Endodermal cell (in vitro differentiated cells): ENCODE measurements at places on chromosomes 16 and 17.

DNA sequence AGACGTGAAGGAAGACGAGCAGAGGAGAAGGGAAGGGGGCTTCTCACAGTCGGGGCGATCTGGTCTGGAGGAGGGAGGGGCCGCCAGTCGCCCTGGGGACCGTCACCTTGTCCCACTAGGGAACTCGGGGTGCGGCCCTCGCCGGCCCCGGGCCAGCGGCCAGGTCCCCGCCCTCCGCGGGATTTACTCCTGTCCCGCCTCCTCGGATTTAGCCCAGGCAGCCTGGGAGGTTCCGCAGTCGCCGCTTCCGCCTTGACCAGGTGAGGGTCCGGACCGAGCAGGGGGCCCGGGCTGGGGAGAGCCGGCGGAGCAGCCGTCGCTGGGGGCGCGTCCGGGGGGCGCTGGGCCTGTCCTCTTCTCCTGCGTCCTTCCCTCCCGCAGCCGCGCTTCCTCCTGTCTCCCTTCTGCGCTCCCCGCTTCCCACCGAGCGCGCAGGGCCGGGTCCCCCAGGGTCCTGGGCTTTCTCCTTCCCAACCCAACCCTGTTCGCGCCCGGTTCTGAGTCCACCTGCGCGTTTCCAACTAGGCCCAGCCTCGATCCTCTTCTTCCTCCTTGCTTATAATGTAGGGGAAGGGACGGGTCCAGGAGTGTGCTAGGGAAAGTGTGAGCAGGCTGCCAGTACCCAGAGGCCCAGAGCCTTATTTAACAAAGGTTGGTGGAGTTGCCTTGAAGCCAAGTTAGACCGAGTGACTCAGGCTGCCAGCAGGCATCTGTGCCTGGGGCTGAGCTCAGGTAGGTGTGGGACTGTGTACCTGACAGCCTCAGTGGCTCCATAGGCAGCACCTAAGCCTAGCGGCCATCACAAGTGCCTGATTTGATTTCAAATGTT is at the start of gene TNK1:
Gene TNK1 (plus strand): TSS at position 235 of the 829 bp plus-strand sequence. CDS start 1,838 bp downstream, outside the sequence.
- peak; percentile 87 for DNase-seq

GRCh38 chr17:16287563-16288027 is 65.7 kb downstream of the CENPV start:
- no peak for DNase-seq

- DNase-seq: no peak
Measured at GRCh38 chr16:70711211-70712031, 25.6 kb upstream of the MTSS2 start.

GRCh38 chr16:3501783-3502400 is 1.1 kb downstream of the CLUAP1 start:
- DNase-seq: no peak

GRCh38 chr17:57109393-57110151 is 24.5 kb downstream of the AKAP1 start:
- DNase-seq: peak; percentile 83

DNA sequence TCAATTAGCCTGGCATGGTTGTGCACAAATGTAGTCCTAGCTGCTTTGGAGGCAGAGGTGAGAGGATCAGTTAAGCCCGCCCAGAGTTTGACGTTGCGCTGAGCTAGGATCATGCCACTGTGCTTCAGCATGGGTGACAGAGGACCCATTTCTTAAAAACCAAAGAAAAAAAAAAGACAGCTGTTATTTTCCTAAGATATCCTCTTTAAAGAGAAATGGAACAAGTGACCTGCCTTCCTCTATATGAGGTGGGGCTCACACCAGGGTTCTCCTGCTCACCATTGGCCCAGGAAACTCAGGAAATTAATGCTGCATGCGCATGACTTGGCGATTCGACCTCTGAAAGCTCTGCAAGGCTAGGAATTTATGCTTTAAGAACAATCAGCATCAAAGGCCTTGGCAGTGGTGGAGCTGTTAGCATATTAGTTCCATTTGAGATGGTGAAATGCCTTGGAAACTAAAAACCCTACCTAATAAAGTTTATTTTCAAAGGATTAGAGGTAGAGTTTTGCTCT is 108.3 kb downstream of the RBFOX1 start:
- peak; percentile 62 for DNase-seq

DNA sequence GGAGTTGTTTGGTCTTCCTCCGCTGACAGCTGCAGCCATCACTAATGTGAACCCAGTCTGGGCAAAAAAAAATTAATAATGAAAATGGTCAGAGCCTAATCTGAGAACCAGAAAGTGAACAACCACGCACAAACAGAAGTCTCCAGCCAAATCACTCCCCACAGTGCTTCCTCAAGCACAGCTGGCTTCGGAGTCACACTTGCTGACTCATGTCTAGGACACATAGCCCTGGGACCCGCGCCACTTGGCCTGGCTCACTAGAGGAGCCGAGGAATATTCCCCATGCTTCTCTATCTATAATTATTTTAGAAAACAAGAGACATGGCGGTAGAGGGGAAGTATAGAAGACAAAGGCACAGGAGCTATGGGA is 109.1 kb downstream of the ZFHX3 start:
- no peak for DNase-seq

GRCh38 chr16:84557504-84557903 is 53.0 kb upstream of the MEAK7 start:
- no peak for DNase-seq

- DNase-seq: no peak
Measured at GRCh38 chr17:63444457-63444856, 1.6 kb downstream of the CYB561 start.

DNA sequence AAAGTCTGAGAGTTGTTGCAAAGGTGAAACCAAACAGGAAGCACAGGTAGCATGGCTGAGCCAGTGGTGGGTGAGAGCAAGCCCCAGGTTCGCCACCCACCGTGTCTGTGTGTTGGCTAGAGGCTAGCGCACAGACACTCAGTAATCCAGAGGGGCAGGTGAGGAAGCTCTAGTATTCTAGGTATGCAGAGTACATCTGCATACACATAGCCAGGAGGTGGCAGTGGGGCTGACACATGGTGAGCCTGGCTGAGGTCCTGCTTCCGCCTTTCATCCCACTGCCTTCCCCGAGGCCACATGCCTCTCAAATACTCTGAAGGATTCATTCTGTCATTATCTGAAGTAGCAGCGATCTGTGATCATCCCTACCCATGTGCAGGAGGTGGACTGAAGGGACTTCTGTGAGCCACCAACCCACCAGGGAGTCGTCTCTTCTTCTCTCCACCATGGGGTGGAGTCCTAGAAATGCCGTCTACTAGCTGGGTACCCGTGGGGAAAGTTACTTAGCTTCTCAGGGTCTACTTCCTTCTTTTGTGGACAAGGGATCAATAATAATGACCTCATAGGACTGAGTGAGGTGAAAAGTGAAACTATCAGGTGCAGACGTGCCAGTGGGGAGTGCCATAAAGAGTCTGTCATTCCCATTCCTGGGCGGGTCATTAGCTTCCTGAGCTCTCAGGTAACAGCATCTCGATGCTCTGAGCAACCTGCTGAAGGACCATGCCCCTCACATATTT is 36.0 kb upstream of the ICAM2 start:
- DNase-seq: peak; percentile 95

DNA sequence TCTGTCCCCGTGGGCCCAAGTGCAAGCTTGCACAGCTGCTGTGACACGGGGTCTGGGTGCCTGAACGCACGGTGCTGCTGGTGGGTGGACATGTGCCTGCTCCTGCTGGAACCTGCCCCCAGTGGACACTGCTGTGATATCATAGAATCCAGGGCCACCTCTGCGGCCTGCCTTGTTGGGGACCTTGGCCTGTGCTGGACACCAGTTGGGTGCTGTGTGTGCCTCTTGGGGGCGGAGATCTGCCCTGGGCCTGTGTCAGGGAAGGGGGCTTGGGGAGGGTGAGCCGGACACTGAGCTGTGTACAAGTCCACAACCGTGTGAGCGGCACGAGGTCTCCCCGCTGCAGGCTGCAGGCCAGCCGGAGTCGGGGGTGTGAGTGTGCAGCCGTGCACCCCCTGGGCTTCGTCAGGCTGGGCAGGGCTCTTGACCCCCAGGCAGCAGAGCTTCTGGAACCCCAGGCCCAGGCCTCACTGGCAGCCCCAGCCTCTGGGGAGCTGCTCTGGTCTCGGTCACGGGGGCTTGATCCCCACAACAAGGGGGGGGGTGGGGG is 33.3 kb downstream of the GSE1 start:
- DNase-seq: no peak

DNA sequence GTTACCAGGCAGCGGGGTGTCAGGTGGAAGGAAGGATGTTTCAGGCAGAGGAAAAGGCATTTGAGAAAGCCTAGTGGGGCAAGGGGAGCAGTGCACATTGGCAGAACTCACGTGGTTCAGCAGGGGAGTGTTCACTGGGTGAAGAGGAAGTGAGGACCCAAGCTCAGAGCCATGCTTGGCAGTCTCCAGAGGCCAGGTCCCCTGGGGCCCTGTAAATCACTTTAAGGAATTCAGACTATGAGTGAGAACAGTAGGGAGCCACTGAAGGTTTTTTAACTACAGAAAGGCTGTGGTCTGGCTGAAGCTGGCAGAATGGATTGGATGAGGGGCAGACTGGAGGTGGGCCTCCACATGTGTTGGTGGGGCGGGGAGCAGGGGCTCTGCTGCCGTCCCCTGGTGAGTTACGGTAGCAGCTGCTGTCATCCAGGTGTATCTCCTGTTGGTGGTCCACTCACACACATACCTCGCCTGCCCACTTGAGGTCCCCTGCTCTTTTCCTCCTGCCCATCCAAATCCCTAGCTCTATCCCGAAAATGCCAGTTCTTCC is 5.1 kb downstream of the CLEC16A start:
- peak; percentile 94 for DNase-seq

DNA sequence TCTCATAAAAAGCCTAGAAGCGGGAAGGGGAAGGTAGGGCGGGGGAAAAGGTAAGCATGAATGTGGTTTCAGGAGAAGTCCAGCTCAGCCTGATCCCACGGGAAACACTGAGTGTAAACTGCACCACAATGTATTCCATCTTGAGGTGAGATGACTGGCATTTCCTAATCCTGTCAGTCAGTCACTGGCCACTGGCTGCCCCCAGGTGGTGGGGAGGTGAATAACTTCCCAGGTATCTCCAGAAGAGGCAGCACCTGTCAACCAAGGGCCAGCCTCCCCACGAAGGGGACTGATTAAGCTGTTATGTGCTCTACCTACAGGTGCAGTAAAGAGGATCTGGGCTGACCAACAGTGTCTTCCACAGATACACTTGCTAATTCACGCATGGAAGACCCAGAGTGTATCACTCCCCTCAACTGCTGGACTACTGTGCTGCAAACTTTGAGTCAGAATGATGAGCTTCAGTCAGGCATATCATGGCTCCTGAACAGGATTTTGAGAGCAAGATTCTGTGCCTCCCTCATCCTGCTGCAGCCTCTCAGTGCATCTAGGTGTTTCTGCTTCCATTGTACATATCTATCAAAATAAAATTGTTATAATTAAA is 108.5 kb upstream of the CCL2 start:
- DNase-seq: peak; percentile 98

- DNase-seq: peak; percentile 97
Measured at GRCh38 chr16:30927789-30928378, 4.5 kb downstream of the FBXL19 start.

- no peak for DNase-seq
Measured at GRCh38 chr16:64122177-64122576, 999.7 kb downstream of the CDH11 start.

DNA sequence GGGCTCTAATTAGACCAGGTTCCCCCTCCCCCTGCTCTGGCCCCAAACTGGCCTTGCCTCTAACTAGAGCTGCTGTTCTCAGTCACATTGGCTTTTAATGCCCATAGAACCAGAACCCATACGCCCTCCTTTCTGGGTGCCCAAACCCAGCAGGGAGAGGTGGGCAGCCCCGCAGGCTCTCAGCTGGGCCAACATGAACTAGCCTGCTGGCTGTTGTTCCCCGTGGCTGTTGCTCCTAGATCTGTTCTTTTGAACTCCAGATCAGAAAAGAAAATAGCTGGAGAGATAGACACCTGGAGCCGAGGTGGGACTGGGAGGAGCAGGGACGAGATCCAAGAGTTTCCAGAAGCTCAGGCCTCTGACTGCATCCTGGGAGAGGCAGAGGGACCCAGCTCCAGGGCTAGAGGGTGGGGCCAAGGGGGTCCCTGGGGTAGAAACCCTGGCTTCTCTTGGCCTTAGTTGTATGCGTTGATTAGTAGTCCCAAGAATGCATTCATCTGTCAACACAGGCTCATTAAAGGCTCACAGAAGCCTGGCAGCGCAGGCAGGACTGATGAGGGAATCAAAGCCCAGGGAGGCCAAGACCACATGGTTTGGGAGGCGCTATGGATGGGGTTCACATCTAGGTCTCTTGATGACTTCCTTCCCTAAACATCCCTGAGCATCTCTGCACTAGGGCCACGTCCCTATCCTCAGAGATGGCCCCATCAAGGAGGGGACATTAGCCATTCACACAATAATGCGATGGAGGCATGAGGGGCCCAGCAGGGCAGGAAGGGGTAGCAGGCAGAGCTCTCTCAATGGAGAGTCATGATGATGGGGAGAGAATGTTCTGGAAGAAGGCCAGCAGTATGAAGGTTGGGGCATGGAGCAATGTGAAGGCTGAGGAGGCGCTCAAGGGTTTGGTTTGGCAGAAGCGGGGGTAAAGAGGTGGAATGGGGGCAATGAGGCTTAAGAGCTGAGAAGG is 1.3 kb upstream of the CPSF4L start:
- no peak for DNase-seq

DNA sequence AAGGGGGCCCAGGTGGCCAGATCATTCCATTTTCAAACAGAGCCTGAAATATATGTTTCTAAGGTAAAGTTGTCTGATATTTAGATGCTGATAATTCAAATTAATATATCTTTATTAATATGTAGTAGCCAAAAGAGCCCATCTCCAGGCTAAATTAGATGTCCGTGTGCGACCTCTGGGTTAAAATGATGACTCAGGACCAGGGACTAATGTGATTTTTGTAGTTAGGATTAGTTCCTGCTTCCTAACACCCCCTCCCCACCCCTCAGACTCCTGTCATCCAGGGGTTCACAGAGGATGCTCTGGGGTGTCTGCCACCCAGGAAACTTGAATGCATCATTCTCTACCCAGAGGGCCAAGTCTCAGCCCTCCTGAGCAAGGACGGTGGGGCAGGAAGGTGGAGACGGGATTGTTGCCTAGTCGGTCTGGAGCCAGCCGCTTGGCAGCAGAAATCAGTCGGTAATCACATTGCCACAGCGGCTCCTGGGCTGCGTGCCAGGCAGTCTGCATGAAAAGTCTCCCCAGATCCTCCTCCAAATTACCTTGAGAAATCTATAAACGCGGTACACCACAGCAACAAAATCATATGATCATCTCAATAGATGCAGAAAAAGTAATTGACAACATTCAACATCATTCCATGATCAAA is 29.8 kb downstream of the CNGB1 start:
- DNase-seq: no peak

GRCh38 chr17:70912716-70913485 is 743.6 kb downstream of the KCNJ2 start:
- DNase-seq: no peak
